ENCODE measurements at places on chromosomes 16 and 17. TPM values are rescaled to one million over a fixed set of nuclear protein-coding genes. Genes with fewer than 3 reads are reported as not detected.

- DNase-seq = no peak
These were observed 31.3 kb upstream of the RASL10B start for GRCh38 chr17:35700150-35700549.

GRCh38 chr16:47017636-47018035 is 44.2 kb upstream of the DNAJA2 start:
- DNase-seq = no peak

DNA sequence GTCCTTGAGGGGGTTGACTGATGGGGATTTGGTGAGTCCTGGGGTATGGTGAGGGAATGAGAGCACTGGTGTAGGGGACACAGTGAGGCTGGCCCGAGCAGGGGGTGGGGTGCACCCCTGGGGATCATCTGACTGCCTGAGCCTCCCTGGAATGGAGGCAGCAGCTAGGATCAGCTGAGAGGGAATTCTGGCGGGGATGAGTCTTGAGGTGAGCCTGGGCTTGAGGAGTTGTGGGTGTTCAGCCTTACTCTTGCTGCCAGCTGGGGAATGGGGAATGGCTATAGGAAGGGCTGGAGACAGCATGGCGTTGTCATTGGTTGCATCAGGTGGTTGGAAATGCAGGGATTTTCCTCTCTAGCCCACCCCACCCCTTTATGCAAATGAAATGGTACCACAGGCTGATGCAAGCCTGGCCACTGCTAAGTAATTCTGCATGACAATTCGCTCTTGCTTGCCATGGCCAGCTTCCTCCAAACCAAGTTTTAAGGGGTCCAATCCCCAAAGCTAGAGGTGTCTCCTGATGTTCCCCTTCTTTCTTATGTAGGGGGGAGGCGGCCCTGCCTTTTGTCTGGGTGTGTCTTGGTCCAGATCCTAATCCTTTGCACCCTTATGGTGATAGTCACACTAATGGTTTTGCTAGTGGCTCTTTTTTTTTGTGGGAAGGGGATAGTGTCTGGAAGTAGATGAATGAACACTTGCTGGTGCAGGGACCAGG is 7.5 kb downstream of the NFE2L1 start:
- DNase-seq = peak; percentile 33

C16orf89 gene
- total RNA-seq = 0.37 TPM

CMTM1 gene
- 2.9 TPM for total RNA-seq

DNA sequence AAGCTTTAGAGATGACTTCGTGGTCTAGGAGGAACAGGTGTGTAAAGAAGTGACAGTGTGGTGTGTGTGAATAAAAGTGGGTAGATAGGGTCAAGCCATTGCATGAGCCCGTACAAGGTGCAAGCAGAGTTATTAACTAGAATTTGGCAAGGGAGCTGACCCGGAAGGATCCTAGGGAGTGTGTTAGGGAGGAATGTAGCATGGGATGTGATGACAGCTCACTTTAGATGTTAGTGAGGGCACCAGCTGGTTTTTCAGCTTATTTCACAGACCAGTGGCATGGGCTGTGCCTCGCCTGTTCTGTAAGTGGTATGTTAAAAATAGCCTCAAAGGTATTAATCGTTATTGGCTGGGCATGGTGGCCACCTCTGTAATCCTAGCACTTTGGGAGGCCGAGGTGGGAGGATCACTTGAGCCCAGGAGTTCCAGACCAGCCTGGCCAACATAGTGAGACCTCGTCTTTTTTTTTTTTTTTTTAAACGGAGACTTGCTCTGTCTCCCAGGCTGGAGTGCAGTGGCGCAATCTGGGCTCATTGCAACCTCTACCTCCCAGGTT is 8.3 kb downstream of the ANKRD40CL start:
- no peak for DNase-seq

- no peak for DNase-seq
These were observed 10.9 kb downstream of the LYRM9 start for GRCh38 chr17:27882162-27882840.
